ENCODE measurements at places on chromosomes 12 and 14. TPM values are rescaled to one million over a fixed set of nuclear protein-coding genes. Genes with fewer than 3 reads are reported as not detected.

Gene ZFP36L1
- total RNA-seq, result 564 TPM

Gene EVL
- 159 TPM for total RNA-seq

Gene EPYC
- total RNA-seq, result 0.53 TPM

Gene VASH1
- 28.8 TPM for total RNA-seq

DNA sequence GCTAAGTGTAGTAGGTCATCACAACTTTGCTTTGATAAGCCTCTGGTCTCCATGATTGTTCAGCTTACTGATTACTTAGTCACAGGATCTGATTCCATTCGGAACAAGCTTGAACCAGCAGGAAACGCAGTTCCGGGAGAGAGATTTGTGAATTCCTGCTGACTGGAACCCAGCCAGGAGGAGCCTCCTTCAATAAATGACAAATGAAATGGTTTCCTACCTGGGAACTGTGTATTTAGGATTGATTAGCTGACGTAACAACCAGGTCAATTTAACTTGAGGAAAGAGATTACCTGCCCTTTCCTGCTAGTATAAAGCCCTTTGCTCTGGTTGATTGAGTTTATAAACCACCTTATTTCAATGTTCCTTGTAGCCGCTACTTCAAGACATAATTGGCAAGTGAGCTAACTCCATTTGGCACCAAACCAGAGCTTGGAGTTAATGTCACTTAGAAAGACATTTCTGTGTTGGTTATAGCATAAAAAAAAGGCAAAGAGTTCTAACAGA lies 35.1 kb upstream of the KCNH3 start:
- no peaks in the 10 kb centered on the region for H3K4me1 ChIP-seq
- DNase-seq, result no peak
- H3K4me3 ChIP-seq, result no peak overlapping the region
- H3K36me3 ChIP-seq, result peaks cover 26% of the 10 kb centered on the region
- no peaks in the 10 kb centered on the region for H3K27me3 ChIP-seq

DNA sequence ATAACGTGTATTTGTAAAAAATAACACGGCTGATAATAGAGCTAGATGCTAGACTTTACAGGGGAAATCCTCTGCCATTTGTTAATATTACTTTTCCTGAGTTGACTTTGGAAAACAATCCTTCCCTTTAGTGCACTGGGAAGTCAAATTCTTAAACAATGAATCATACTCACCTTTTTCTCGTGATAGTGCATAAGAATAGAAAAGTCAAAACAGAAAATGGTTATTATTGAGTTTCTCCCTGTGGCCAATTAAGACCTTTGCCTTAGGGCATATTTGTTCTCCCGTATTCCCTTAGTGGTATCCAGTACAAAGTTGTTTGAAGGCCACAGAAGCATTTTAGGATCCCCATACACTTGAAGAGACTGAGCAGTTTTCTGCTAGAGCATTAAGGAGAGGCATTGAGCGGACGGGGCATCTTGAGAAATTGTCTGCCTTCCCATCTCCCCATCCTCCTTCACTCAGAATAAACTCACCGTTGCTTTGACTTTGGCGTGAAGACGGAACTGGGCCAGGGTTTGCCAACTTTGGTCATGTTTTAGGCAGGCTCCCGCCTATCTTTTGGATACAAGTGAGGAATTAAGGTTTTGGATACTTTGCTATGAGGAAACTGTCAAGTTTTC lies 171.3 kb downstream of the TMTC2 start:
- peaks cover 16% of the 10 kb centered on the region for H3K36me3 ChIP-seq
- H3K27ac ChIP-seq, result no peak overlapping the region
- no peak overlapping the region for H3K4me3 ChIP-seq
- no peak for DNase-seq
- peaks cover 12% of the 10 kb centered on the region for H3K4me1 ChIP-seq

DNA sequence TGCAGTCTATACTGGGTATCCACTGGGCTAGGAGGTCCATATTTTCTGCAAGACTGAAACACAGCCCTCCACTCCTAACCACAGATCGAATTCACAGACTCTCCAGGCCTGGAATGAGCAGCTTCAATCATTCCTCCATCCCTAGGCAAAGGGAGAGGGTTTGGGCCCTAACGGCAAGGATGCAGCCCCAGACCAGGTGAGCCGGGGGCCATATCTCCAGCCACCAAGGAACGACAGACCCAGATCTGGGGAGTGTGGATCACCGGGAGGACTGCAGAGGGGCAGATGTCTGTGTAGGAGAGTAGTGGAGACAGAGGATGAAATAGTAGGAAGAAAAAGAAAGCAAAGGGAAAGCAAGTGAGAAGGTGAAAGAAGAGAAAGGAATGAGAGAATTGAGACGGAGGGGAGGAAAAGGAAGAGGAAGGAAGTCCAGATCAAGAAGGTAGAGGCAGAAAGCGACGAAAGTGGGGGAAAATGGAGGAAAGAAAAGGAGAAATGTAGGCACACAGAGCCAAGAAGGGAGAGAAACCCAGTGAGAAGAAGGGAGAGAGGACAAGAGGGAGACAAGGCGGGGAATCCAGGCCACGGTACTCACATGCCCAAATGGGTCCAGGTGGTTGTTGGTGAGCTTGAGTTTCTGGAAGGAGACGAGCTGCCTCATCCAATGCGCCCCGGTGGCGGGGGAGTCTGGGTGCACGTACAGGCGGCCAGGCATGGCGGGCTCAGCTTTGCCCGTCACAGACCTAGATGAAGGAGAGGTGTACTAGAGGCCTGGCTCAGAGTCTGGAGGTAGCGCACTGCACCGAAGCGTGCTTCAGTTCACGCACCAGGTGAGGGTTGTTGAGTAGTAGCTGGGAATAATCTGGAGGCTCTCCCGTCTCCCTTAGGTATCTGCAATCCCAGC lies 7.7 kb downstream of the TBX5 start:
- peaks cover 10% of the 10 kb centered on the region for H3K36me3 ChIP-seq
- no peak overlapping the region for H3K27ac ChIP-seq
- peaks cover 5% of the 10 kb centered on the region for H3K4me1 ChIP-seq
- H3K4me3 ChIP-seq, result no peak overlapping the region
- H3K27me3 ChIP-seq, result peaks cover 98% of the 10 kb centered on the region
- no peak for DNase-seq

DNA sequence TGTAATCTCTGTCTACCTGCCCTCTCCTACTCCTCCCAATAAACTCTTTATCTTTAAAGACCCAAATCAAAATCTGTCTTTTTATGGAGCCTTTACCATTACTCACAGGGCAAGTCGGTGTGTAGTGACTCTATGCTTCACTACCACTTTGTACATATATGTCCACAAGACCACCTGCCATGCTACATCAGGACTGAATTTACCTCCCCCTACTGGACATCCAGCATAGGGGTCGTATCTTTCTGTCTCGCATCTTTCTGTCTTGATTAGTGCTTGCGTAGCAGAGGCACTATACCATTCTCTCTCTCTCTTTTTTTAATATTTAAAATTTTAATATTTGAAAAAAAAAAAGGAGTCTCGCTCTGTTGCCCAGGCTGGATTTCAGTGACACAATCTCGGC lies 587.5 kb downstream of the SOX5 start:
- no peaks in the 10 kb centered on the region for H3K36me3 ChIP-seq
- H3K4me1 ChIP-seq, result no peaks in the 10 kb centered on the region
- DNase-seq, result no peak

DNA sequence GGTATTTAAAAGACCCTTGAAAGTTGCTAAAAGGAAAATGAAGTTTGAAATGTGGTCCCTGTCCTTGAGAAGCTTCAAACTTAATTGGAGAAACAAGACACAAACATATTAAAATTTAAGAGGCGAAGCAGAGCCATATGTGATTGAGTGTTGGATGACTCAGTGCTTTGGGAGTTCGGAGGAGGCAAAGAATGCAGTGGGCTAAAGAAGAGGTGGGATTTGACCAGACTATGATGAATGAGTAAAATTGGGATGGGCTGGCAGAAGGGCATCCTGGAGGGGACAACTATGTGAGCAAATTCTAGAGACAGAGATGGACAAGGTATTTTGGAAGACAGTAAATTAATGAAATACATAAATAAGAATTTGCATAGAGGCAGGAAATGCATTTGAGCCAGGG lies 358.6 kb downstream of the EGLN3 start:
- H3K4me1 ChIP-seq, result peaks cover 4% of the 10 kb centered on the region
- no peak overlapping the region for H3K4me3 ChIP-seq
- H3K27me3 ChIP-seq, result peaks cover 7% of the 10 kb centered on the region

GRCh38 chr12:4471256-4471655 lies 25.6 kb upstream of the FGF6 start:
- no peak for DNase-seq
- H3K36me3 ChIP-seq, result no peaks in the 10 kb centered on the region
- no peak overlapping the region for H3K4me3 ChIP-seq
- peaks cover 52% of the 10 kb centered on the region for H3K27me3 ChIP-seq
- no peak overlapping the region for H3K27ac ChIP-seq

DNA sequence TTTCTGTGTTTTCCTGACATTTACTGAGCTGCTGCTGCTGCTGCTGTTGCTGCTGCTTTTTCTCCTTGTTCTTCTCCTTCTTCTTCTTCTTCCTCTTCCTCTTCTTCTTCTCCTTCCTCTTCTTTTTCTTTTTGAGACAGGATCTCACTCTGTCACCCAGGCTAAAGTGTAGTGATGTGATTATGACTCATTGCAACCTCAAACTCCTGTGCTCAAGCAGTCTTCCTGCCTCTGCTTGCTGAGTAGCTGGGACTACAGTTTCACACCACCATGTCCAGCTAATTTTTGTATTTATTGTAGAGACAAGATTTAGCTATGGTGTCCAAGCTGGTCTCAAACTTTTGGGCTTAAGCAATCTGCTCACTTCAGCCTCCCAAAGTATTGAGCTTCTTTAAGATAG lies 95.8 kb downstream of the TMTC3 start:
- H3K27ac ChIP-seq, result no peak overlapping the region
- H3K36me3 ChIP-seq, result no peaks in the 10 kb centered on the region

DNA sequence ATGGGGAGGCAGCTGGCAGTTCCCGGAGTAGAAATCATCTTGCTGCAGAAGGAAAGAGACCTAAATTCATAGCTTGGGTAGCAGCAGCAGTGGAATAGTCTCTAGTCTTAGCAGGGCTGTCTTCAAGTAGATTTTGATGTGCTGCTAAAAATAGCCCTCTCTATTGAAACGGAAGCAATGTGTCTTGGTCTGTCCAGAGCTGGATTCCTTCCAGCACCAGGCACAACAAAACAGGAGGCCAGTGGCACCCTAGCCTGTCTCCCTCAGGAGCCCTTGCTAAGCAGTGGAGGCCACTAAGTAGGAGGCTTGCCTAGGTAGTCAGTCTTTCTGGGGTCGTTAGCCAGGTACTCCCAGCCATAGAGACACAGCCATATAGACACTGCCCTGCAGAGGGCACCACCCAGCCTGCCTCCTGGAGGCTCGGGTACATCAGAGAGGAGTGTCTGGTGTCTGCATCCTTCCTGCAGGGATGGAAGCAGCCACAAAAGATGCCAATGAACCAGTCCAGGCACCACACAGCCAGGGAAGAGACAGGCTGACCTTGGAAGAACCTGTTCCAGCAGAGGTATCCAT lies 97.5 kb downstream of the CRACR2A start:
- peaks cover 42% of the 10 kb centered on the region for H3K27me3 ChIP-seq
- DNase-seq, result no peak

GRCh38 chr12:131067981-131068851 lies 114.5 kb downstream of the ADGRD1 start:
- no peak overlapping the region for H3K27ac ChIP-seq
- peaks cover 8% of the 10 kb centered on the region for H3K27me3 ChIP-seq
- DNase-seq, result no peak
- H3K4me1 ChIP-seq, result no peaks in the 10 kb centered on the region

- H3K36me3 ChIP-seq, result peaks cover 18% of the 10 kb centered on the region
- H3K27me3 ChIP-seq, result no peaks in the 10 kb centered on the region
- no peak for DNase-seq
- H3K4me1 ChIP-seq, result peaks cover 6% of the 10 kb centered on the region
- no peak overlapping the region for H3K4me3 ChIP-seq
- no peak overlapping the region for H3K27ac ChIP-seq
These were observed 46.5 kb downstream of the PAPLN start for GRCh38 chr14:73283608-73284379.

- no peak overlapping the region for H3K4me3 ChIP-seq
- H3K27ac ChIP-seq, result no peak overlapping the region
- peaks cover 8% of the 10 kb centered on the region for H3K4me1 ChIP-seq
- H3K27me3 ChIP-seq, result peaks cover 31% of the 10 kb centered on the region
- H3K36me3 ChIP-seq, result no peaks in the 10 kb centered on the region
These were observed 463.6 kb downstream of the NRXN3 start for GRCh38 chr14:78633752-78634151.

DNA sequence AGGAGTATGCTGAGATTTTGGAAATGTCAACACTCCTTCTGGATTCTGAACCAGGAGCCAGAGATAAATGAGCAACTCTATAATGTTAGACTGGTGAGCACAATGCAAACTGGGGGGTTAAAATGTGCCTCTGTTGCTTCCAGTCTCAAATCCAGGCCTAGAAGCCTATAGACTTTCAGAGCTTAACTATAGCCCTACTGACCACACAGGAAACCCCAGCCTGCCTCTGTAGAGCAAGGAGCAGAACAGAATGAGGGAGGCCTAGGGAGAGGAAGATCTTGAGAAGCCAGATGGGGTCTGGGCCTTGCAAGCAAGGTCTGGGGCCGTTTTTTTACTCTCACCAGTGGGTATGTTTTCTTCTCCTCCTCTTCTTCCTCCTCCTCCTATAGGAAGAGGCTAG lies 225.4 kb upstream of the KITLG start:
- peaks cover 15% of the 10 kb centered on the region for H3K4me1 ChIP-seq
- no peak overlapping the region for H3K4me3 ChIP-seq
- no peak overlapping the region for H3K27ac ChIP-seq
- no peak for DNase-seq
- H3K36me3 ChIP-seq, result no peaks in the 10 kb centered on the region
